ENCODE measurements at places on chromosomes 2 and 18. TPM values are rescaled to one million over a fixed set of nuclear protein-coding genes. Genes with fewer than 3 reads are reported as not detected.
A peak's percentile ranks its signal among the peaks of the same experiment; 100 is the strongest.

LRRFIP1 gene
- 76.1 TPM for total RNA-seq

GBX2 gene
- total RNA-seq, result not detected

ADD2 gene
- total RNA-seq, result 2.8 TPM

TRIM43 gene
- not detected for total RNA-seq

CFAP65 gene
- total RNA-seq, result 1.3 TPM

GRHL1 gene
- total RNA-seq, result 8.6 TPM

CCDC85A gene
- 30.4 TPM for total RNA-seq

ATP5F1A gene
- 680 TPM for total RNA-seq

MC4R gene
- not detected for total RNA-seq

COLEC12 gene
- total RNA-seq, result 34.7 TPM

- no peak for DNase-seq
Measured at GRCh38 chr2:142041105-142041504, 89.7 kb downstream of the LRP1B start.

GRCh38 chr2:150339951-150340350 lies 147.5 kb downstream of the RND3 start:
- no peak for DNase-seq

DNA sequence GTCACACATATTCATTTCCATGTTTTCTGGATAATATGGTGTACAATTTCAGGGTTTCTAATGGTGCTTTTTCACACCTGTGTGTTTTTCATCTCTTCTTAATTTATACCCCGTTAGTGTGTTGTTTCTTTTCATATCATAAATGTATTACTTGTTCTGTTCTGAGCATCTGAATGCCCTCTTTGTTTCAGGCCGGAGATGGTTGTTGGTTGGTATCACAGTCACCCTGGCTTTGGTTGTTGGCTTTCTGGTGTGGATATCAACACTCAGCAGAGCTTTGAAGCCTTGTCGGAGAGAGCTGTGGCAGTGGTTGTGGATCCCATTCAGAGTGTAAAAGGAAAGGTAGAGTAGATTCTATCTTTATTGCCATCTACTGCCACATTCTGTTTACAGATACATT lies 45.1 kb upstream of the TBR1 start:
- no peak for DNase-seq

- no peak for DNase-seq
Measured at GRCh38 chr2:149739883-149740265, 152.3 kb upstream of the MMADHC start.

GRCh38 chr2:231300020-231300721 lies 95.3 kb upstream of the B3GNT7 start:
- DNase-seq, result no peak

GRCh38 chr2:61645911-61646310 lies 107.8 kb upstream of the XPO1 start:
- DNase-seq, result no peak

DNA sequence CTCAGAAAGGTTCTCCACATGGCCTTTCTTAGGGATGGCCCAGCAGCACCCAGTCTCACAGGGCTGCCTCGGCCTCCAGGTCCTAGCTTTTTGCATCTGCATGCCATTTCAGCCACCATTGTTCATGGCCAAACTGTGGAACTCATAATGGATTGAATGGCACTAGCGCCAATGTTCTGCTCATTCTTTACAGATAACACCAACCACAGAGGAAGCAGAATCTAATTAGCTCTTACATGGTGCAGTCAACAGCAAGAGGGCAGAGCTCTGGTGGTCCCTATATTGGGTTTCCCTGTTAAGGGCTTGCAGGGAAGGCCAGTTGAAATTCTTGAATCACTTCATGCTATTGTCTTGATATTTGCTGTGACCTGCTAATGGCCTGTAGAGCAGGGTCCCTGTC lies 45.6 kb downstream of the ARL4C start:
- no peak for DNase-seq

GRCh38 chr2:10404324-10405143 lies 43.6 kb downstream of the ODC1 start:
- DNase-seq, result no peak

GRCh38 chr2:29106980-29107388 lies 8.2 kb upstream of the CLIP4 start:
- no peak for DNase-seq

GRCh38 chr2:25473758-25474340 lies 132.1 kb upstream of the DNMT3A start:
- DNase-seq, result peak; percentile 93

GRCh38 chr2:1754046-1754445 lies 9.7 kb upstream of the PXDN start:
- DNase-seq, result no peak

Data from thyroid gland (tissue), 4 donors.